ENCODE measurements at places on chromosomes 3 and 15. TPM values are rescaled to one million over a fixed set of nuclear protein-coding genes. Genes with fewer than 3 reads are reported as not detected.

GRCh38 chr3:94167346-94167745 is 104.5 kb downstream of the NSUN3 start:
- no peak for DNase-seq

GRCh38 chr15:100873029-100873677 is 6.5 kb upstream of the ALDH1A3 start:
- DNase-seq: peak; percentile 57

DNA sequence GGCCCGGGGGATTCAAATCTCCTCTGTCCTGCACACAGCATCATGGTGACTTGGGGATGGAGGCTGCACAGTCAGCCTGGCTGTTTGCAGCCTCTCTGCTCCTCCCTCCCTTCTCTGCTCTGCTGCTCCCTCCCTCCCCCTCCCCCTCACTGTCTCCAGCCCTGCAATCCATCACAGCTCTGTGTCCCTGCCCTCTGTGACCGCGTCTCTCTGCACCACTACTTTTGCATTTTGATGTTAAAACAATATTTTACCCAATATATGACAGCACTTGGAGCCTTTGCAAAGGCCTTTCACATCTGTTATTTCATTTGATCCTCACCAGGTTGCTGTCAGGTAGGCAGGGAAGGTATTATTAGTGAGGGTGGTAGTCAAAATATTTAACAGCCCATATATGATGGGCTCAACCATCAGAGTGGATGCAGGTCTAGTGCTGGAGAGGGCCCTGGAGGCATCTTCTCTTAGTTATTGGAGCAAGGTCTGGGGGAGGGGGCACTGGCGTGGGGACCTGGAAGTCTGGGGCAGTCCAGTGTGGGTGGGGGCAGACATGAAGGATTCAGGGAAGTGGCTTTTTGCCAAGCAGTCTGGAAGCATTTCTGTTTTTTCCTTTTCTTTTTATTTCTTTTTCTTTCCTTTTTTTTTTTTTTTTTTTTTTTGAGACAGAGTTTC is 16.3 kb upstream of the VPS8 start:
- DNase-seq: no peak

GRCh38 chr3:31919528-31919927 is 61.5 kb downstream of the OSBPL10 start:
- no peak for DNase-seq

- DNase-seq: no peak
Measured at GRCh38 chr3:149453140-149453805, 21.2 kb upstream of the TM4SF4 start.

GRCh38 chr3:169676925-169677537 is 13.5 kb upstream of the MECOM start:
- no peak for DNase-seq

DNA sequence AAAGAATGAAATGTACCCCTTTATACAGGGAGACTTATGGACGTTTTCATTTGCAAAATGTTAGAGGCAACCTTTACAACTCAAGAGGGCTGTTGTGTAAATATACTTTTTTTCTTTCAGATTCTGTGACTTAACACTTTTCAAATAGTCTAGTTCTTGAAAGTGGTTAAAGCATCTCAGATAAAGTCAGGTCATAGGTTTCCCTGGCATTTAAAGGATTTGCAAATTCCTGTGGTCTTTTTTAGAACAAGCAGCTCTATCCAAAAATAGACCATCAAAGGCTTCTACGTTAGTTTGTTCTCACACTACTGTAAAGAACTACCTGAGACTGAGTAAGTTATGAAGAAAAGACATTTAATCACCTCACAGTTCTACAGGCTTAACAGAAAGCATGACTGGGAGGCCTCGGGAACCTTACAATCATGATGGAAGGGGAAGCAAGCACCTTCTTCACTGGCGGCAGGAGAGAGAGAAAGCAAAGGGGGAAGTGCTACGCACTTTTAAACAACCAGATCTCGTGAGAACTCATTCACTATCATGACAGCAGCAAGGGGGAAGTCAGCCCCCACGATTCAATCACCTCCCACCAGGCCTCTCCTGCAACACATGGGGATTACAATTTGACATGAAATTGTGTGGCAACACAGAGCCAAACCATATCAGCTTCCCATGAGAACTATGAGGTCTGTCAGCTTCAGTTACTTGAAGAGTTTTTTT is 23.3 kb upstream of the GABRR3 start:
- no peak for DNase-seq

DNA sequence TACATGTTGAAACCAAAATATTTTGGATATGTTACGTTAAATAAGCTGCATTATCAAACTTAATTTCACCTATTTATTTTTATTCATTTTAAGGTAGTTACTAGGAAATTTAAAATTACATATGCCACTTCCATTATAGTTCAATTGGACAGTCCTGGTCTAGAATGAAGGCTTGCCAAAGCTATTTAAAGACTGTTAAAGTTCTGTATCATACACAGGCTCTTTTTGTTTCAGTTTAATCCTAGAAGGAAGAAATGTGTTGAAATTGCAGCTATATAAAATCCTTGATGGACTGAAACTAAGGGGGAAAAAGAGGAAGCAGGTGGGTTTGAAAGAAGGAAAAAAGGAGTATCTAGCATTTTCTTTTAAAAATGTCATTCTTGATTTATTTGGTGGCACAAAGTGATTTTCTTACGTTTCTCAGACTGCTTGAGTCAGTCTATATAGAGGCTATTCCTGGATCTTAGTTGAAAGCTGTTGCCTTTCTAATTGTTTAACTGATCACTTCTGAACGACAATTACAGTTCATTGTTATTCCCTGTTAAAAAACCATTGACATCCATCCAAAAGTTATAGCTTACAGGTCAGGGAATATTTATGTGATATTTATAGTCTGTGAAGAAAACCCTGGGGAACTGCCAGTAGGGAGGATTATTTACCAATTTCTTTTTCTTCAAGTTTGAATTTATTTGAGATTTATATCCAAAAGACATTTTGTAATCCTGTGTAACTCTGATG is 195.0 kb downstream of the RORA start:
- no peak for DNase-seq

DNA sequence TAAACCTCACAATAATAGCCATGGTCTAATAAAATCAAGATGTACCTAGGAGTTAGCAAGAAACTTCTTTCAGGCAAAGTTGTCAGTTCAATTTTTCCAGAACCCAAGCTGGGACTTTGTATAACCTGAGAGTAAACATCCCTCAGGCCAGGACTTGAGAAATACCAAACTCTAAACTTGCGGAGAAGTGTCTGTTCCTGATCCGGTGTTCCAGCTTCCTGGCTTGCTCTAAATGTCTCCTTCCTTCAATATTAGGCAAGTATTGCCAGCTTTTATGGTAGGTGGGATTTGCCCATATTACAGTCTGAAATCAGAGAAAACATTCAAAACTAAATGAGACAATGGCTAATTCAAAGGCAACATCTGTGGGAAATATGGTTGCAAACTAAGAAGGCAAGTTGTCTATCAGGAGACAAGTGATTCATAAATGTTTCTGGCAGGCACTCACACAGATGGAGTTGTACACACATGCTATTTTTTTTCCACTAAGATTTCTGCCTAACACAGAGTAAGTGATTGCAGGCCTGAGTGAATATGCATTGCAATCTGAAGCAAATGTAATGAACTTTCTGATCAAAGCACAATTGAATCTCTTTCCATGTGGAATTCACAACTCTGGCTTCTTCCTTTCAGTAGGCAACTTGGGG is 88.3 kb upstream of the COL8A1 start:
- no peak for DNase-seq

GRCh38 chr3:48601622-48601994 is 6.5 kb upstream of the COL7A1 start:
- DNase-seq: no peak

GRCh38 chr15:43283526-43283925 is 16.8 kb upstream of the TGM5 start:
- DNase-seq: no peak

DNA sequence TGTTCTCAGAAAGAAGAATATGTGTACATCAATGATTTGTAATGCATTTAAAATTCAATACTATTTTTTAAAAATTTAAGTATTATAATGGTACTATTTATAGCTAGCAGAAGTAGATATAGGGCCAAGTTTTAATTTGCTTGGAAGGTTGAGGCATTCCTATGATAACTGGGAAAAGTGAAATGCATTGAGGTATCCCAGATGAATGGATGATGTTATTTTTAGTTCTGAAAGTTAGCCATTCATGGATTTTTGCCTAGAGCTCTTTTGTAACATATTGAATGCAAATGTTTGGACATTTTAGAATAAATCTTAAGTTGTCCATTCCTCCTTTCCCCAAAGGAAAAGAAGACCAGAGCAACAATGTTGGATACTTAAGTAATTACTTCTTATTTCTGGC is 47.6 kb downstream of the GAP43 start:
- DNase-seq: no peak

IMPG2 gene
- total RNA-seq: 0.29 TPM

NAALADL2 gene
- 0.47 TPM for total RNA-seq

TMEM207 gene
- total RNA-seq: not detected

HLTF gene
- 27.3 TPM for total RNA-seq

ZNF620 gene
- 4.6 TPM for total RNA-seq

CHRM5 gene
- not detected for total RNA-seq

DZIP3 gene
- total RNA-seq: 20.5 TPM

PRR20G gene
- not detected for total RNA-seq
